NCI-H1048 (cell line): ENCODE measurements at places on chromosomes 11 and 22.

DNA sequence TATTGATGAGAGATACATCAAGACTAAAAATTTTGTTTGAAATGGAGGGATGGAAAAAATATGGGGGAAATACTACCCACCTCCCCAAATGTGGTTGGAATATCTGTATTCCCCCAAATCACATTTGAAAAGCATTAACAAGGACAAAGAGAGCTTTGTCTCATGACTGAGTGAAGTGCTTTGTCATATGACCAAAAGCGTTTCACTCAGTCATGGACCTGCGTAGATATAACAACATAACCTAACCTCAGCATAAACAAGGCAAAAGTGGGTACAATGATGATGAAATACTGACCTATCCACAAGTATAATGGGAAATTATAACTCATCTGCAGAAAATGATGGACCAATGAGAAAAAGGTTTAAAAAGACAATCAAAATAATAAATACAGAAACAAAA is 418.3 kb downstream of the TBC1D22A start:
- DNase-seq = no peak

GRCh38 chr22:38866399-38867123 is 5.5 kb downstream of the CBX6 start:
- no peak for DNase-seq

DNA sequence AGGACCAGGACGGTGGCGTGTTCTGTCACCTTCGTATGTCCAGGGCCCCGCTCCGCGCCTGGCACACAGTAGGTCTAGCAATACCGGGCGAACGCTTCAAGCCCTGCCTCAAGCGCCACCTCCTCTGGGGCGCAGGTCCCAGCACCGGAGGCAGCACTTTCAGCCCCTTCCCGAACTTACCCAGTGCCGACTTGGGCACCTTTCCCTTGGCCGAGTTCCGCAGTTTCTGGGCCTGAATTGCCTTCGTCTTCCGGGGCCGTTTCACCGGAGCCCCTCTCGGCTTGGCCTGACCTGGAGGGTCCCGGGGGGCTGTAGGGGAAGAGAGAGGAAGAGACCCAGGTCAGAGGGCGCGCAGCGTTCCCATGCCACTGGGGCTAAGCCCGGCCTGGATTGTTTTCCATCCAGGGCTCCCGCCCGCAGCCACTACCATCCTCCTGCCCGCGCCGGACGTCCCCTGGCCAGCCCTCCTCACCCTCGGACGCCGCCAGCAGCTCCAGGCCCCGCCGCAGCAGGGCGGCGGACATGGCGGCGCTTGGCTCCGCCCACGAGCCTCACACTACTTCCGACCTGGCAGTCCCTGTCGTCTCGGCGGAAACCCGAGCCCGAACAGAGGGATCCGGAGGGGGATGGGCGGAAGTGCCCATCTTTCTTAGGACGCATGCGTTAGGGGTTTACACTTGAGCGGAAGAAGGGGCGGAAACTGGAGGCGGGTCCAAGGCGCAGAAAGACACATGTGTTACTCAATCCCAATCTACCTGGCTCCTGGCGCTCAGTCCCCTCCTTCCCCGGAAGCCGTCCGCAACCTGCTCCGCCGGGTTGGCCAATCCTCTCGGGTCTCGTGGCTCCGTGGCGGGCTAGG is at the start of gene RPS19BP1:
RPS19BP1 (minus strand) TSS at position 534 of the 859 bp plus-strand sequence; CDS start at position 524, 10 bp downstream.
- peak; percentile 99 for DNase-seq

GRCh38 chr11:126800009-126800408 is 200.6 kb downstream of the KIRREL3 start:
- DNase-seq = no peak

GRCh38 chr22:38564669-38565068 is 5.3 kb downstream of the DMC1 start:
- no peak for DNase-seq

- no peak for DNase-seq
These were observed 104.8 kb downstream of the USP35 start for GRCh38 chr11:78293536-78293935.

DNA sequence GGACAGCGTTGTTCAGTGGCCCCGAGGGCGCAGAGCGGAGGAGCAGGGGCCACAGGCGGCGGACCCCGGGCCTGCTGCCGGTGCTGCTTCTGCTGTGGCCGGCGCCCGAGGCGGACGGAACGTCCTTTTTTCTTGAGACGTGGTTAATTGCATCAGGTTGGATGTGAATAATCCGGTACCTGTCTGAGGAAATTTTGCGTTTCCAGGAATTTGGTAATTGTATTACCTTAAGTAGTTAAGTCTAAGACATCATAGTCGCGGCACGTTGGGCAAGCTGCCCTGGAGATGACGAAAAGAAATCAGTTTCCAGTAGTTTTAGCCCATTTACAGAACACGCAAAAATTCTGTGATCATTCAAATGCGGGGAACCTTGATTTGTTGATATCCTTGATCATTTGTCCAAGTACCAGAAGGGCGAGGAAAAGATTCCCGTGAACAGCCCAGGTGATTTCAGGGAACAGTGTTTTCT is 789 bp downstream of the SPECC1L start:
- no peak for DNase-seq

GRCh38 chr11:79896258-79896657 is 455.4 kb upstream of the TENM4 start:
- no peak for DNase-seq

GRCh38 chr11:68159161-68159560 is 38.0 kb upstream of the CHKA start:
- no peak for DNase-seq

- no peak for DNase-seq
These were observed 3.8 kb downstream of the APOL3 start for GRCh38 chr22:36156515-36157419.

- no peak for DNase-seq
These were observed 102.7 kb upstream of the CCT8L2 start for GRCh38 chr22:16695261-16695660.

GRCh38 chr11:128502726-128503125 is 84.6 kb downstream of the ETS1 start:
- DNase-seq = no peak

DNA sequence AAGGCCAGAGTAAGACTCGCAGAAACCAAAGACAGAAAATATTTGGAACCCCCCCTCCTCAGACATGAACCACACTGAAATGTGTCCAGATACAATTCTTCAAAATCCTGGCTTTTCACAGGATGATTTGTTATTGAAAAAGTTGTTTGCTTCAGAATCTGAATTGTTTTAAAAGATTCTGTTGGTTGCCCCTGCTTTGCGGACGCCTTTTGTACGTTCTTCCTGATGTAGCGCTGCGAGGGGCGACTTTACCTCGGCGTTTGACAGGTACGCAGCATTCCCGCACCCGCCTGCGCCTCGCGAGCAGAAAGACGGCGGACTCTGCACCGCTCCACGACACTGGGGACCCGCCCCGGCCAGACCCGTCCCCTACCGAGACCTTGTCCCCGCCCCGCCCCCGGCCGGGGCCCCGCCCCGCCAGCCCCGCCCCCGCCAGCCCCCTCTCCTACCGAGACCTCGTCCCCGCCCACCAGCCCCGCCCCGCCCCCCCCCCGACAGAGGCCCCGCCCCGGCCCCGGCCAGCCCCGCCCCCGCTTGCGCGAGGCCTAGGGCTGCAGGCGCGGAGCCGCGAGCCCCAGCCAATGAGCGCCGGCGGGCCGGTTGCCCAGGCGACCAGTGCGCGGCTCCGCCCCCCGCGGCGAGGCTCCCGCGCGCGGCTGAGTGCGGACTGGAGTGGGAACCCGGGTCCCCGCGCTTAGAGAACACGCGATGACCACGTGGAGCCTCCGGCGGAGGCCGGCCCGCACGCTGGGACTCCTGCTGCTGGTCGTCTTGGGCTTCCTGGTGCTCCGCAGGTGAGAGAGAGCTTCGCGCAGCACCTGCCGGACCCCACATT is at the start of gene GLB1L2:
GLB1L2 (plus strand) TSS at position 635 of the 835 bp plus-strand sequence; CDS start at position 709, 74 bp downstream.
- DNase-seq = peak; percentile 4

DNA sequence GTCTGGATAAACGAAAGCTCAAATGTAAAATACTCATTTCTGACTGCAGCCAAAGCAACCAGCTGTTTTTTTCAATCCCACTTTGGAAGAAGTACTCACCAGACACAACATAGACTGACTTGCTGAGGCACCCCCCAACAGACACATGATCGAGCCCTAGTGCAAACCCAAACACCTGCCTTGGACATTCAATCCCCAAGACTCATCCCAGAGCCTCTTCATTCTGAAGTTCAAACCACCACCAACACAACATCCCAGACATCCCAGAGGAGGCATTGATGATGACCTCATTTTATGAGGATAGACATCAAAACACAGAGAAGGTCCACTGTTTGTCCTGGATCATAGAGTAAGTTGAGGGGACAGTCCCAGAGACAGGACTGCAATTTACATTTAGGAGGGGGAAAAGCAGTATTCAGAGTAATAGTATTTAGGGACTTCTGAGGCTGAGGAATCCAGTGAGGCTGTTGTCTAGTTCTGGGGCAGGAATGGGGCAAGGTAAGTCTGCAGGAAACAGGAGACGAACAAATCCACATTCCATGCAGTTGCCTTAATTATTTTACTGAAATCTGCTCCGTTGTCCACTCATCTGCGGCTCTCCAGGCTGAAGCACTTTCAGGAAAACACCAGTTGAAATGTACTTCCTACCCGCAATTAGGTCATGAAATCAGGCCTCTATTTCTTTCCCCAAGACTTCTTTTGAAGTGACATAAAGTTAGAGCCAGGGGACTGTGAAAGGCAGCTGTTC is 54.8 kb downstream of the CLPB start:
- DNase-seq = no peak

DNA sequence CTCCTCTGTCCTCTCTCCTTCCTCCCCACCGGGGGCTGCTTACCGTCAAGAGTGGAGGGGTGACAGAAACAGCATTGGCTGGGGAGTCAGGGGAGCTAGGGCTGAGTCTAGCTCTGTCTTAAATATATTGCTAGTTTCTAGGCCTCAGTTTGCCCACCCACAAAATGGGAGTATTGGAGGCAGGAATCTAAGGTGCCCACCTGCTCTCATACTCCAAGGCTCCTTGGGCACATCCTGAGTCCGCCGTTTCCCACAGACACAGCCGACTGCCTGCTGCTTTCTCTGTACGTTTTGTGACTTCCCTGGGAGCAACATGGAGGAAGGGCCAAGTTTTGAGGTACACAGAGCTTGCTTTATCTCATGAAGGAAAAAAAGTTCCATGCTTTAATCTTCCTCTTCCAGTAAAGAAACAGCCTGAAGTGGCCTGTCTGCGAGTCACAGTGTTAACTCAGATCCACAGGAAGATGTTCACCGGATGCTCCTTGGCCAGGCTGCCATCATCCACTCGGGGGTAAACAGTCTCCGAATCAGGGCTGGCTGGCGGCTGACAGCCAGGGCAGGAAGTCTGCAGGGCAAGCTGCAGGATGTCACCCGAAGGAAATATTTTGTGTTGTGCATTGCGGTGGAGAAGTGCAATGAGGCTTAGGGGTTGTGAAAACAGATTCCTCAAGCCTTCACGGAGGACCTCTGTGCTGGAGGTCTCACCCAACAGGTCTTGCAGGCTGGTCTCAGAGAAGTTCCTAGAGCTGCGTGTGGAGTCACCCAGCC is 11.0 kb upstream of the CERK start:
- DNase-seq = no peak

DNA sequence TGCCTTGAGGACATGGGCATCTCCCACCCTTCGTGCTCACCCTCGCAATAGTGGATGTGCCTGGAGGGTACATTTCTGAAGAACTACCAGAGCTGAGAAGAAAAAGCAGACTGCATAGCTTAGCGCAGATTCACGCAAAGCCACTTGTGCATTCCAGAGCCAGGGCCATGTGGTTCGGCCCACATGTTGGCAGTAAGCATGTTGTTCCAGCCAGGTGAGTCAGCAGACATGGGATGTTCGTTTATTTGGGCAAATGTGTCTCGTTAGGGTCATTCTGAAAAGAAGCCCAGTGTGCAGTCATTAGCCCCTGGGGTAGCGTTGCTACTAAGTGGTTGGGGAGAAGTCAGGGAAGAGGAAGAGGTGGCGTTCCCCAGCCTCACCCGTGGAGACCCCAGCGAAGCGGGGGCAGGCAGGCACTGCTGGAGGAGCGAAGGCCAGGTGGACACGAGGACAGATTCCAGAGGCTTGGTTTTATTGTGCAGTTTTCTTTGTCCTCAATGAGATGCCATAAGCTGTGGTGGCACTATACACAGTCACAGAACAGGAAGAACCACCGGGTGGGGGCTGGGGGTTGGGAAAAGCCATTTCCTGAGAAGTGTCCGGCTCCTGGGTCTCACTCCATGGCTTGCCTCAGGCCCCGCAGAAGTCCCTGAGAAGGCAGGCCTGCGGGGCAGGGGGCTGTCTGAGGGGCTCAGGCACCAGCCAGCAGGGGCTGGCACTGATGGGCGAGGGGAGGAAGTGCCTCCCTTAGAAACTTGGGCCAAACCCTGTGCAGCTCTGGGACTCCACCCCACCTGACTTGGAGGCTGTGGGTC is 5.0 kb downstream of the THY1 start:
- no peak for DNase-seq
